ENCODE measurements at places on chromosomes 2 and 18.

DNA sequence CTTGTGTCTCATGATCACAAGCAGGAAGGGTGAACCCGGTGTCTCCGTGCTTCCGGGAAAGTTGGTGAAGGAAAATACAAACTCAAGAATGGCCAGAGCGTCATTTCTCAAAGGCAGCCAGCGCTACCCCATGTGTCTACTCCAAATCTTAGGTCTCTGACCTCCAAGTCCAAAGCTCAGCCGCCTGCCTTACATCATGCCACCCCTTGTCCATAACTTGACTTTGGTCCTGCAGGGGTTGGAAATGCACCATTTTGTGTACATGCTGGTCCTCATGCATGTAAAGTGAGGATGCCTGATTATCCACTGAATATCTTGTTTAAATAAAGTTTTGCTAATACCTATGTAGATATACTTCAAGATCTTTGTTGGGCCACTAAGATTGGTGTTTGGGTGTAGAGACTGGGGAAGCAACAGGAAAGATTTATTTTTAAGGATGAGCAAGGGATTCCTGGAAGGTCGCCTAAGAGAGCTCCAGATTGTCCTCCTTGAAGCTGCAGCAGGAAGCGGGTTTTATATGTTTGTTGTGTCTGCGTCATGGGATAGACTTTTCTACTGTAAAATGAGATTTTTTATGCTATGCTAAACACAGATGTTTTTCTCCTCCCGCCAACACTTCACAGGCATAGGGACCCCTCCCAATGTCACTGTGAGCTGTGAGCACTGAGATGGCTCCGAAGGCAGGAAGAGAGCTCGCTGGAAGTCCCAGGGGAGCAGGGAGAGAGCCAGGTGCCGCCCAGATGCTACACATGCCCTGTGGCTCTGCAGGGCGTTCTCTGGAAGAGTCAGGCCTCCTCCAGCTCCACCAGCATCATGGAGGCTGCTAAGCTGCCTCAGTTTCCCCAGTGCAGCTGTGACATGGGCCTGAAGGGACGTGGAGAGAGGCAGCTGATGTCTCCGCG is 176.2 kb upstream of the HDAC4 start:
- no peak for DNase-seq

DNA sequence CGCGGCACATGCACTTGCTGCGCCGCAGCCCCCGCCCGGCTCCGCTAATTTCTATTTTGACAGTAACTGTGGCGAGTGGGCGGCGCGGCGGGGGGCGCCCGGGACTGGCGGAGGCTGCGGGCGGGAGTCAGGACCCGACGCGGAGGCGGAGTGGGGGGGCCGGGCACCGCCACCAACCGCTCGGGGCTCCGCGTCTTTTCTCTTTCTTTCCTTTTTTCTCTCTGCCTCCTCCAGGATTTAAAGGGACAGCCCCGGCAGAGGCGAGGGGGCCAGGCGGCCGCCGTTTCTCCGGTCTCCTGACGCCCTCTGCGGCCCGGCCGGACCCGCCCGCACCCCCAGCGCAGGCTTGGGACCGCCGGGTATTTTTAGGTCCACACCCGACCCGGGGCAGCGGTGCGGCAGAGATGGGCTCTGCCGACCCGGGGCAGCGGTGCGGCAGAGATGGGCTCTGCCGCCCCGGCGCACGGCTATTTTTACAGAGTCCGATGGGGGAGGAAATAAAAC is 460 bp upstream of the ZBTB7C start:
- DNase-seq: no peak

GRCh38 chr2:25454824-25455611 is 113.3 kb upstream of the DNMT3A start:
- no peak for DNase-seq

DNA sequence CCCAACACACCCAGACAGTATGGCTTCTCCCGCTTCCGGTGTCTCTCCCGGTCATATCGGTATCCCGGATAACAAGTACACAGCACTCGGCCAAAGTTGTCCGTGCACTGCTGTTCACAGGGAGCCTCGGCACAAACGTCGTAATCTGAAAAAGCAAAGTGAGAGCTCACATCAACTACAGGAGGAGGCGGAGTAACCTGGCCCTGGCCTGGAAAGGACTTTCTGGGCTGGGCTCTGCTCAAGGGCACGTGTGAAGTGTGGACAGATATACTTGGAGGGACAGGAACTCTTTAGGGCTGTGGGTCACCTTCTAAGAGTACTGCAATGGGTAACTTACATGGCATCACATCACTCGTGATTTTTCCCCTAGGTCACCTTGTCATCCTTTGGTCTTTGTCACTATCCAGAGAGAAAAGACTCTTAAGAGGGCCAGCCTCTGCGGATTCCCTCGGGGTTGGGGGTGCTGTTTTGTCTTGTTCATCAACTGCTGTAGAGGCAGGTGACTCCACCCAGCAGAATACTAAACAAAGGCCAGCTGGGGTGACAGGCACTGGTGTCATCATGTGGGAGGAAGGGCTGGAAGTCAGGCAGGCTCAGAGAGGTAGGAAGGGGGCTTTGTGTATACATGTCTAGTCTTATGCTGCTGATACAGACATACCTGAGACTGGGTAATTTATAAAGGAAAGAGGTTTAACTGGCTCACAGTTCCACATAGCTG is 110.6 kb upstream of the LMAN1 start:
- DNase-seq: no peak
